ENCODE measurements at places on chromosomes 1 and 21.

DNA sequence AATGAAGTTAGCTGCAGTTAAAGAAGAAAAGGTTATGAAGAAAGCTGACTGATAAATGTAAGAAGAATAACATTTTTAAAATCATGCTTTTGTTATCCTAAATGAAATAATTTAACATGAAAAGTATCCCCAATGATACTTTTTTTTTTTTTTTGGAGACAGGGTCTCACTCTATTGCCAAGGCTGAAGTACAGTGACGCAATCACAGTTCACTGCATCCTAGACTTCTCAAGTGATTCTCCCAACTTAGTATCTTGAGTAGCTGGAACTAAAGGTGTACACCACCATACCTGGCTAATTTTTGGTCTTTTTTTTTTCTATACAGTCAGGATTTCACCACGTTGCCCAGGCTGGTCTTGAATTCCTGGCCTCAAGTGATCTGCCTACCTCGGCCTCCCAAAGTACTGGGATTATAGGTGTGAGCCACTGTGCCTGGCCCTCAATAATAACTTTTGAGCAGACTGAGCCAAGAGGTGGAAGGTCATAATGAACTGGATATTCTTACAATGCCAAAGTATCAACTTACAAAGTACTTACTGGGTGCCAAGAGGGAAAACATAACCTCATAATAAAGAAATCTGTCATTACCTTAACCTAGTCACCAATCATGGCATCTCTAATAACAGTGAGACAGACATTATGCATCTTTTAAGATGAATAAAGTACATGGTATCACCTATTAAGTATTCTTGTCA, 94.5 kb downstream of the EVI5 start:
- DNase-seq: no peak

DNA sequence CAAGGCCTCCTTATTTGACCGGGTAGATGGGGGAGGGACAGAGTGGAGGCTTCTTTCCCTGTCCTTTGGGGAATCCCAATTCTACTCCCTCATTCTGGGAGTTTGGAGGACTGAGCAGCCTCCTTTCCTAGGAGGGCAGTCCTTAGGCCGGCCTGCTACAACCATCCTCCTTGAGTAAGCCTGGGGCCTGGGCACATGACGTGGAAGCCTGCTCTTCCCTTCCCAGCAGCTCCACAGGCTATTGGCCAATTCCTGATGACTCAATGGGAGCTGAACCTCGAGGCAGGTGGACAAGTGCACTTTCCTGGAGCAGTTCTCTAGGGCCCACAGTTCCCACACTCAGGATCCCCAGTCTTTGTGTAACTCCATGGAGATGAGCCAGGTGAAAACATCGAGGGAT, 3.1 kb downstream of the KCNA10 start:
- no peak for DNase-seq

GRCh38 chr1:3186526-3186921, 117.5 kb downstream of the PRDM16 start:
- DNase-seq: no peak

DNA sequence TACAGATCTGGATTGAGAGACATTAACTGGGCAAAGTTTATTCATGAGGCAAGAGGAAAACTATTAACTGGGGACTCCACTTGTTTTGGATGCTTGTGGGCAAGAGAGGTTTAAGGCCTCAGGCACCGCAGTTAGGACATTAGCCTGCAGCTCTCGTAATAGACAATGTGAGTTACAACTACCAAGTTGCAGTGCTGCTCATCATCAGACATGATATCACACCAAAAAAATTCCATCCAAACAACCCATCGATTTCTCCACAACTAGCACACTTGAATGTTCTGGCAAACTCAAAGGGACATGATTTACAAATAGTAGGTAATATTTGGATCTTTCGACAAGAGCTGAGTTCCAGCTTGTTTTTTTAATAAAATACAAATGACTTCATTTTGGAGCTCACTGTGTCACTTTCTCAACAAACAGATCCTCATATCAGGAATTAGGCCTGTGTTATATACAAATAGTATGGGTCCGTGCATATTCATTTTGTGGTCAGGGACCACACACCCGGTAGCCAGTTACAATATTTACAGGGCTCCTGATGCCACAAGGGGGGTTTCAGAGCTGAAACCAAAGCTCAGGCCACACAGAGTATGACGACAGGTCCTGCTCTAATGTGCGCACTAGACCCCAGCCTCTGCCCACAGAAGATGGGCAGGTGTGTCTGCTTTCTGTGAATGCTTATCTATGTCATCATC, 128.0 kb downstream of the TGFBR3 start:
- DNase-seq: no peak

DNA sequence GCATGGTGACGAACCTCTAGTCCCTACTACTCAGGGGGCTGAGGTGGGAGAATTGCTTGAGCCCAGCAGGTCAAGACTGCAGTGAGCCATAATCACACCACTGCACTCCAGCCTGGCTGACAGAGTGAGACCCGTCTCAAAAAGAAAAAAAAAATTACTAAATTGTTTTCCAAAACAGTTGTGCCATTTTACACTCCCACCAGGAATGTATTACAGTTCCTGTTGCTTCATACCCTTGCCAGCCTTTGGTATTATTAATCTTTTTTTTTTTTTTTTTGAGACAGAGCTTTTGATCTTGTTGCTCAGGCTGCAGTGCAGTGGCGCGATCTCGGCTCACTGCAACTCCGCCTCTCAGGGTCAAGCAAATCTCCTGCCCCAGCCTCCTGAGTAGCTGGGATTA, 55.9 kb downstream of the RPS6KA1 start:
- DNase-seq: no peak

GRCh38 chr1:48790397-48790796, 13.7 kb upstream of the BEND5 start:
- DNase-seq: no peak

DNA sequence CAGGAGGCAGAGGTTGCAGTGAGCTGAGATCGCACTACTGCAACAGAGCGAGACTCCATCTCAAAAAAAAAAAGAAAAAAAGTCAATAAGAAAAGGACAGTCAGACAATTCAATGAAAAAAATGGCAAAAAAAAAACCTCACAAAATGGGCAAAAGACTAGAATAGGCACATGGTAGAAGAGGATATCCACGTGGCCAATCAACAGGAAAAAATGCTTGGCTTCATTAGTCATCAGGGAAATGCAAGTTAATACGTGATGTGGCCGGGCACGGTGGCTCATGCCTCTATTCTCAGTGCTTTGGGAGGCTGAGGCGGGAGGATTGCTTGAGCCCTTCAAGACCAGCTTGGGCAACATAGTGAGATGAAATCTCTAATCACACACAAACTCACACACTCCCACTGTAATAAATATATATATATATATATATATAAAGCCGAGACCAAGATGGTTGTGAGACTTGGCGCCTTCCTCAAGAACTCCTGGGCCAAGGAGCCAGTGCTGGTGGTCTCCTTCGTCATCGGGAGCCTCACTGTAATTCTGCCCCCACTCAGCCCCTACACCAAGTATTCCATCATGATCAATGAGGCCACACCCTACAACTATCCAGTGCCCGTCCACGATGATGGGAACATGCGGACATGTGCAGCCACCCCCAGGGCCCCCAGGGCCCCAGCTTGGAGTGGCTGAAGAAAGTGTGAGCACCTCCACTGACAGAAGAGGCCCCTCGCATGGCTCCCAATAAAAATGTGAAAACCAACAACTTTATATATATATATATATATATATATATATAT, 22.9 kb upstream of the LEFTY2 start:
- DNase-seq: no peak

- no peak for DNase-seq
Measured at GRCh38 chr1:241422470-241422869, 65.5 kb upstream of the RGS7 start.

- no peak for DNase-seq
Measured at GRCh38 chr1:203439131-203439730, 36.4 kb upstream of the PRELP start.

GRCh38 chr1:244012202-244012601, 38.9 kb upstream of the ZBTB18 start:
- no peak for DNase-seq

- DNase-seq: no peak
Measured at GRCh38 chr1:95284420-95284819, 50.4 kb downstream of the RWDD3 start.

DNA sequence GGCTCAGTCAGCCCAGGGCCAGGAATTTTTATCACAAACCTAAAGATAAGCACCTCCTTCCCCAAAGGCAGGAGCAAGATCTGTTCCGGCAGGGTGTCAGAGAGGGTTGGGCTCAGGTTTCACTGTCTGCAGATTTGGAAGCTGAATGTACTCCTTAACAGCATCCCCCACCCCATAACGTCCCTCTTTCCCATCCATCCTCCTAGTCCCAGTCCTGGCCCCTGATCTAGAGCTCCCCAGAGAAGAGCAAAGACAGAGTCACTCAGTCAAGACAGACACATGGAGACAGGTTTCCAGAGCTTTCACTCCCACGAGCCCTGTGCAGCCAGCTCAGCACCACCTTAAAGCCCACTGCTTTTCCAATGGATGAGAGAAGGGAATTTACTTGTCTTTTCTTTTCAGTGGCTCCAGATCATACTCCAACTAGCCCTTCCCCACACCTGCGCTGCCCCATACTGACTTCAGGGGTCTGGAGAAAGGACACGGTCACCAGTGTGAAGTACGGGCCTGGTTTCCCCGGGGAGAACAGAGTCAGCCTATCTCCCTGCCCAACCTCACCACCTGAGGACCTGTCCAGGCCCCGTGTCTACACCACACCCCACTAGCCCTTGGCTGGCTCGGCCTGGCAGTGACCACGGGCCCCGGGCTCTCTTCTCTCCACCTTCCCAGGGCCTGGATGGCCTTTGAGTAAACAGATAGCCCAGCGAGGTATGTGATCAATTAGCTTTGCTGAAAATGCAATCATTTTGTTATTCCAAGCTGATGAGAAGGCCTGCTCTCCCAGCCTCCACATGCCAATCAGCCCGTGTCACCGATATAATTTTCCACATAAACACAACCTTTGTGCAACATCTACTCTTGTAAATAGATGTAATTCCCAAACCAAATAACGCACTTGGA, 249.1 kb downstream of the FOXD2 start:
- no peak for DNase-seq

DNA sequence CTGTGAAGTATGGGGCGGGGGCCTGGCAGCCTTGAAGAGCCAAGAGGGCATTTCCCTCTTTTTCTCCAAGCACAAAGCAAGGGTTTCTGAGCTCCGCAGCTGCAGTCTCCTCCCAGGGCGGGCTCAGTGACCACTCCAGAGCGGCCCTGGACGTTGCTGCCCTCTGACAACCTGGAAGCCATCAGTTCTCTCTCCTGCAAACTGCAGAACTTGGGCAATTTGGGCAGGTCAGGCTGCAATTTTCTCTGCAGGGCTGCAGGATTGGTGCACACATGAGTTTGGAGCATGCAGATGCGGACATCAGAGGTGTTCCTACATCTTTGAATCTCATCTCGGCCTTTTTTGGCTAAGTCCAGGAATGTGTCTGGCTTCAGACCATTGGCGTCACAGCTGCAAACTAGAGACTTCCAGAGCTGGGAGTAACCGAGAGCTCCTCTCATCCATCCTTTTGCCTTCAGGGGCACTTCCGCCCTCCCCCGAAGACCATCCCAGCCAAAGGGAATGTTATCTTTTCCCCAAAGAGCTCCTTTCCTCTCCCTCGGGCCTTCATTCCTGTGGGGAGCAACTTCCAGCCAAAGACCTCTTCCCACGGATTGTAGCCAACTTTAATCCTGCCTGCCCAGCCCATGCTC, 139.6 kb upstream of the WNT4 start:
- no peak for DNase-seq

DNA sequence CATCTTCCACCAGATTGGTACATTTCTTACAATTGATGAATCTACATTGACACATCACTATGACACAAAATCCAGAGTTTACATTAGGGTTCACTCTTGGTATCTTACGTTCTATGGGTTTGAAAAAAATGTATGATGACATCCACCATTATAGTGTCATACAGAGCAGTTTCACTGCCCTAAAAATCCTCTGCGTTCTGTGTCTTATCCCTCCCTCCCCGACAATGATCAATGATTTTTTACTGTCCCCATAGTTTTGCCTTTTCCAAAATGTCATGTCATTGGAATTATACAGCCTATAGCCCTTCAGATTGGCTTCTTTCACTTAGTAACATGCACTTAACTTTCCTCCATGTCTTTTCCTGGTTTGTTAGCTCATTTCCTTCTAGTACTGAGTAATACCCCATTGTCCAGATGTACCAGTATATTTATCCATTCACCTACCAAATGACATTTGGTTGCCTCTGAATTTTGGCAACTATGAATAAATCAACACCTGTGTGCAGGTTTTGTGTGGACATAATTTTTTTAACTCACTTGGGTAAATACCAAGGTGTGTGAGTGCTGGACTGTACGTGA, 80.9 kb upstream of the CDC42BPA start:
- DNase-seq: no peak
